Stimulated activated CD8-positive, alpha-beta memory T cell treated with anti-CD3 and anti-CD28 coated beads, Interleukin-4, amount 100 ng/mL, for 4 hours (primary cell): ENCODE measurements at places on chromosomes 3 and 15.

GRCh38 chr15:101570241-101570640 is 80.7 kb upstream of the PCSK6 start:
- DNase-seq: no peak

GRCh38 chr3:156723182-156723619 is 48.8 kb downstream of the TIPARP start:
- no peak for DNase-seq

DNA sequence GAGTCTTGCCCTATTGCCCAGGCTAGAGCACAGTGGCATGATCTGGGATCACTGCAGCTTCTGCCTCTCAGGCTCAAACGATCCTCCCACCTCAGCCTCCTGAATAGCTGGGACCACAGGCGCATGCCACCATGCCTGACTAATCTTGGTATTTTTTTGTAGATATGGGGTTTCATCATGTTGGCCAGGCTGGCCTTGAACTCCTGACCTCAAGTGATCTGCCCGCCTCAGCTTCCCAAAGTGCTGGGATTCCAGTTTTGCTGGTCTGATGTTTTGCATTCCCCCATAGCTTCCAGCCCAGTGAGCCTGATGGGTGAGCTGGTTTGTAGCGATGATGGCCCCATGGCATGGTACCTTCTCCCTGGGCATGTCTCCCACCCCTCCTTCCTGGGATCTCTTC is 4.7 kb upstream of the MESP1 start:
- no peak for DNase-seq

- no peak for DNase-seq
Measured at GRCh38 chr3:40924559-40925141, 274.7 kb upstream of the CTNNB1 start.

DNA sequence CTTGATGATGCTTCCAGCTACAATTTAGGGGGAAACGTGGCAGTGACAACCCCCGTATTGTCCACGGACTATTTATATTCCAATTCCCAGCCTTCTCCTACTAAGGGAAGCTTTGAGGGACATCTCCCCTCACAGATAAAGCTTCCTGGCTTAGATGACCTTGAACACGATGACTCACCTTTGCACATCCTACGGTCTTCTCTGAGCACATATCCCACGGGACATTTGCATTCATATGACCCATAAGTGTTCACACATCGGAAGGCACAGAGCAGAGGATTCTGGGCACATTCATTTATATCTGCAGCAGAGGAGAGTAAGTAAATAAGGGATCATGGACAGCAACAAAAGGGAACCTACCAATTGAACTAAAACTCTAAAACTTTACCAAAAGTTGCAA is 101.5 kb downstream of the DUT start:
- DNase-seq: no peak

GRCh38 chr3:134885877-134886621 is 91.0 kb downstream of the EPHB1 start:
- no peak for DNase-seq
